ENCODE measurements at places on chromosomes 6 and 20. TPM values are rescaled to one million over a fixed set of nuclear protein-coding genes. Genes with fewer than 3 reads are reported as not detected.
A peak's percentile ranks its signal among the peaks of the same experiment; 100 is the strongest.

- no peak for DNase-seq
Measured at GRCh38 chr6:163620670-163621330, 206.3 kb downstream of the QKI start.

Gene TAAR1
- total RNA-seq = not detected

DNA sequence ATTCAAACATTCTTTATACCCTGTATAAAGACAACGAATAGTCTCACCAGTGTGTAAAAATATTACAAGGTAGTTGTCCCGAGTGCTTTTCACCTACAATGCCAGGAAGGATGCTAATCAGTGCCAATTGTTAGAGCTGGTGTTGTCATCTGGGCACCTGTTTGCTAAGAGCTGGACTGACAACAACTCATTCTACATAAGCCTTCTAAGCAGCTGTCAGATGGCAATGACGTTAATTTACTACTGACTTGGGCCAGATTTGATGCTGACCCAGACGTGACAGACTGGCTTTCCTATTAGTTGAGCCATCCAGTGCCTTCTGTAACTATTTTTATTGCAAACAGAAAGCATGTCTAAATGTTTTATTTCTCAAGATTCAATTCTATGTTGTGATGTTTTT lies 355.2 kb downstream of the ADGRB3 start:
- DNase-seq = no peak

DNA sequence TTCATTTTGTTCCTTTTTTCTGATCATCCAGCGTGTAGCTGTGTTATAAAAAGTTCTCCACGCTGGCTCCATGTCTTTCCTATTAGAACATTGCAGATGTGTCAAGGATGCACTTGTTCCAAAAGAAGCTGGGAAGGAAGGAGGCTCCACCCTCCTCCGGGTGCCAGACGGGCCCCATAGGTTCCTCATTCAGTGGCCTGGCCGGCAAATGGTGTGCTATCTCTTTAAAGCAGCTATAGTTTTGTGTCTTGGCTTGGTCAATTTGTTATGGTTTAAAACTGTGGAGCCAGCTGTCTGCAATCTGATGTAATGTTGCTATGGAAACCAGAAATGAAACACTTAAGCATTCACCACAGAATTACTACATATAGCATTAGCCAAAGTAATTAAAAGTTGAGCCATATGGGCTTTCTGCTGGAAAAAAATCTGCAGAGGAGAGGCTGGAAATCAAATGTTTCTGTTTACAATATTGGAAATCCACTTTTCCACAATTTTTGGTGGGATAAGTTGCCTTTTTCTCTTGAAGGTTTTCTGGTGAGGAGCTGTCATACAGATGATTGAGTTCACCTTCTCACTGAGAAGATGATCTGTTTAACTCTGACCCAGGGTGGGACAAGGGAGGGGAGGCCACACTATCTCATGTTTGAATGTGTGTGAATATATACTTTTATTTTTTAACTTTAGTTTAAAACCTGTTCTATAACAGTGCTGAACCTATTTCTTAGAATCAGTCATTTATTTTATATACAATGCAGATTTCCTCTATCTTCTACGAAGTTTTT lies 167.4 kb downstream of the SASH1 start:
- no peak for DNase-seq

- no peak for DNase-seq
Measured at GRCh38 chr20:47127546-47127945, 229.0 kb downstream of the ZMYND8 start.

Gene COX4I2
- 0.43 TPM for total RNA-seq

Gene BPIFB2
- not detected for total RNA-seq

Gene CDS2
- total RNA-seq = 25.2 TPM

GRCh38 chr6:150325066-150325772 lies 43.6 kb upstream of the IYD start:
- no peak for DNase-seq

- no peak for DNase-seq
Measured at GRCh38 chr6:36703081-36703606, 5.5 kb downstream of the RAB44 start.

- no peak for DNase-seq
Measured at GRCh38 chr6:93104195-93104817, 315.1 kb downstream of the EPHA7 start.

DNA sequence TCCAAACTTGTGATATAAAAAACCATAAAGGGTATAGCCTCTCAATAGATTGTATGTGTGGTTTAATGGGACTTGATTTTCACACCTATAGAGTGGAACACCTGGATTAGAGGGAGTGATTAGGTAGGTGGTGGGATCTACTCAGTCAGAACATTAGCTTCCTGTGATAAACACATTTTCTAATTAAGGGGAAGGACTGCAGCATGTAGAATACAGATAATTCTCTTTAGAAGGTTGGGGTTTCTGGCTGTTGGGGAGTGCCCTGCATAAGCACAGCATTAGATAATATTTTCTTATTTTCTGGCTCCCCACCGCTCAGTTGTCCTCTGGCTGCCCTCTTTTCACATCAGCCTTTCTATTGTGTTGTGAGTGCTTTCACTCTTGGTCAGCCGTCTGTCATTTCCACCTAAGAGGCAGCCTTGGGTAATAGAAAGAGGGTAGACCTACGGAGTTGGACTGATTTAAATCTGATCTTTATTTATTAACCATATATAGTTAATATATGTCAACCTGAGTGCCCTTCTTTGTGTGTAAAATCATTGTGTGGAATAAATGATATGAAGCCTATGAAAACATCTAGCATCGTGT lies 8.0 kb downstream of the CSE1L start:
- no peak for DNase-seq

- DNase-seq = no peak
Measured at GRCh38 chr6:2988094-2988425, 11.6 kb upstream of the NQO2 start.

Gene PMEPA1
- 34.5 TPM for total RNA-seq

GRCh38 chr20:56637576-56637975 lies 8.5 kb downstream of the TFAP2C start:
- no peak for DNase-seq

DNA sequence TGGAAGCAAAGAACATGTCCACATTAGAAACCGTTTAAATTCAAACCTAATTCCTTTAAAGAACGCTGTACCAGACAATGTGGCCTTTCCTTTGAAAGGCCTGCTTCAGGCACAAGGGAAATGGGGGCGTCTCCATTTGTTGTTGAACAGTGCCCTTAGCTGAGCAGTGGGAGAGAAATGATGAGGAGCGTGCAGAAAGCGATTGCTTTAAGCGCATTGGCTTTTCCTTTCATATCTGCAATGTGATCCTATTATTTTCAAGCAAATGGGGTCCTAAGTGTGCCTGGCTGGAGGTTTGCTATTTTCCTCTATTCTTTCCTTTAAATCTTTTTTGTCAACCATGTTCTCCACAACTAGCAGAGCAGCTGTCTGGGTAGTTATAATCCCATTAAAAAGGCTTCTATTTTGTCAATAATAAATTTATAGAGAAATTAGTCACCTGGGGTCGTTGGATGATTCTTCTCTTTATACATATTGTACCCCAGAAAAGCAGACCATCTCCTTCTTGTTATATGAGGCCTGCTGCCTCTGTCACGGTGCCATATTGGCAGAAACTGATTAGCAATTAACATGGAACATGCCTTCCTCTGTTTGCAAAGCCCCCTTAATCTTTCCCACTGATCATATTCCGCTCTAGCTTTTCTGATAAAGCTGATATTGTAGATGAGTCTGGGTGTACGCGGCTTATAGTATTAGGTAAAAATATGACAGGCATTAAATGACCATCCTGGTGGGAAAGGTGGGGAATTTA lies 151.1 kb upstream of the JAG1 start:
- no peak for DNase-seq

- peak; percentile 63 for DNase-seq
Measured at GRCh38 chr6:43644940-43645612, at the start of gene RSPH9. TSS of gene RSPH9 (plus strand) at chr6:43645036. CDS start at chr6:43645099, 63 bp downstream.

DNA sequence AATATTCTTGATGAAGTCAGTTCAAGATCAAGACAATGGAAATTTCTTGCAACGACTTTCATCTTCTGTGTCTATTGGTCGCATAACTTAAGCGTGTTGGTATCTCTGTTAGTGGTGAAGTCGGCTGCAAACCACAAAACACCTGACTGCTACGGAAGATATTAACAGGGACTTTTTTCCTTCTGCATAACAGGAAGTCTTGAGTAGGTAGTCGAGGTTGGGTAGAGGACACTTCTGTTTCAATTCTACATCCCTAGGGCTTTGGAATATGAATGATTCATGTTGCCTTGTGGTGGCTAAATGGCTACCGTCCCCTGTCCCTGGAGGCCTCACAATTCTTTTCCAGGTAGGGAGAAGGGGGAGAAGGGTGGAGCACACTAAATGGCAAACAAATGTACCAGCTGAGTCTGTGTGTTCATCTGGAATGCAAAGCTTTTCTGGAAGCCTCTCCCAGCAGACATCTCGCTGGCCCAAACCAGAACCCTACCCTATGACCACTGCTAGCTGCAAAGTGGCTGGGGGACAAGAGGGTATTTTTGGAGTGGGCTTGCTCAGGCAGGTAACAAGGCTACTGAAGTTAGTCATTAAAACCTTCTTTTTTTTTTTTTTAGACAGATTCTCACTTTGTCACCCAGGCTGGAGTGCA lies 34.6 kb upstream of the NKX2-2 start:
- DNase-seq = no peak

DNA sequence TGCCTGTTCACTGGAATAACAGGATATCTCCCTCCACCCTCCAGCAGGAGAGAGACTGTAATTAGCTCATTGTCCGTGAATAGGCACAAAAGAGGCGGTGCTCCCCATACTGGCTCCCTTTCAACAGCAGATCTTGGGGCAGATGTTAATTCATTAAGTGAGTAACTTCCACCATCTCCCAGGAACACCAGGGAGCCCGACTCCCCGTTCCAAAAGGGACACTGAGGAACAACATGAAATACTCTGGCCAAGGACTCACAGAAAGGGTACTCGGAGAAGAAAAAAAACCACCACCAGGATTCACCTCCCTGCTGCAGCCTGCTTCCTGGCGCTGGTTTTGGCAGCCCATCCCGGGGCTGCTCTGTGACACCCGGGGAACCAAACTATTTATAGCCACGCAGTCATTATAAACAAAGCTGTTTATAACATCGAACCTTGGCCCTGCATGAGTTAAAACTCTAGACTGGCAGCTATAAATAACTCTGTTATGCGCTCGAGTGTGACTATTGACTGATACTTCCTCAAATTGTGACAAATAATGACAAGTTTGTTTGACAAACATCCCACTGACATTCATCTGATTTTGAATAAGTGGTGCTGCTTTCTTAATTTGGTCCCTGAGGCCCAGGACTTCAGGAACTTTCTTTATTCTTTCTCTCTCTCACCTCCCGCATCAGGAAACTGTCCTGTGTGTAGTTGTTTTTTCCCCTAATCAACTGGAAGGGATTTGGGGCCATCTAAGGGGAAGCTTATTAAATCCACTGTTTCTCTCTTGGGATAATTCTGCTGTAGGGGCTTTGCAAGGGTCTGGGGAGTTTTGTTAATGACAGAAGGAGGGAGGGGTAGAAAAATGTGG lies 521.6 kb downstream of the CD83 start:
- no peak for DNase-seq

Gene SGK2
- 10.8 TPM for total RNA-seq

Gene WASF1
- 1.2 TPM for total RNA-seq

Gene HLA-DOB
- total RNA-seq = not detected

Gene LAMA5
- 45.3 TPM for total RNA-seq

DNA sequence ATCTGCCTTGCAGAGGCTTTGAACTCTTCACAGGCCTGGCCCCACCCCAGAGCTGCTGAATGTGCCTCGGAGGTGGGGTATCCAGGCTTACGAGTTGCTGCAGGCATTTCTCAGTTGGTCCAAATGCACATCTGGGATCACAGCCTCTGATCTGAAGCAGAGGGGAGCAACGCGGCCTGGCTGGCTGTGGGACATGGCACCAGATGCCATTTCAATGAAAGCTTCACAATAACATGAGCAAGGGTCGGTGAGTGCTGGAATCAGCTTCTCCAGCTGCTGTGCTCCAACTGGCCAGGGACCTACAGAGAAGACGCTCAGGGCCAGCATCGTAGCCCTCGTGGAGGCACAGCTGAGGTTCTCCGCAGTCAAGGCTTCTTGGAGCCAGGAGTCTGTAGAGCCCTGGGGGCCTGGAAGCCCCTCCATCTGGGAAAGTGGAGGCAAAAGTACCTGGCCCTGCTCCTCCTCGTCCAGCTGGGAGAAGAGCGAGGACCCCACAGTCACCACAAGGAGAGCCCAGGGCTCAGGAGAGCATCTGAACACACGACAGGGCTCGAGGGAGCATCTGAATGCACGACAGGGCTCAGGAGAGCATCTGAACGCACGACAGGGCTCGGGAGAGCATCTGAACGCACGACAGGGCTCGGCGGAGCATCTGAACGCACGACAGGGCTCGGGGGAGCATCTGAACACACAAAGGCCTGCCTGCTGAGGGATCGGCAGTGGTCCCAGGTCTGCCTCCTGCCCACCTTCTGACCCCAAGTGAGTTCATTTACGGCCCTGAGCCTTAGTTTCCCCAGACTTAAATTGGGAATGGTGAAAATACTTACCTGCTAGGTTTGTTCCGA lies 165.2 kb downstream of the DLL1 start:
- DNase-seq = no peak

DNA sequence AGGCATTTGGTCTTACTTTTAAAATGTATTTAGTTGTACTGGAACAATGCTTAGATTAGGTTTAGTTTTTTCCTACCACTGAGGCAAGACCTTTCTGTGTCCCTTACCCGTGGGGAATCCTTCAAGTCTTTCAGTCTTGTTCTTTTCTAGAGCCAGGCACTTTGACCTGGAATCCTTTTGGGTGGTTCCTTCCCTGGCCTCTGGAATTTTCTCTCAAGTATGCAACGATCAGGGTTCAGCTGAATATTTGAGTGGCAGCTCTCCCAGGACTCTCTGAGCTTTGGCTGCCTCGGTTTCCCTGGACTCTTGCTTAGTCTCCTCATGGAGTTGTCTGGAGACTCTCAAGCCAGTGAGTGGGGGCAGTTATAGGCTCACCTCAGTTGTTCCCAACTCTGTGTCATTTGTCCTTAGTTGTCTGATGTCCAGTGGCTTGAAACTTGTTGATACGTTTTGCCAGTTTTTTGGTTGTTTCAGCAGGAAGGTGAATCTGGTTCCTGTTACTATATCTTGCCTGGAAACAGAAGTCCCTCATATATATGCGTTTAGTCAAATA lies 118.1 kb downstream of the QKI start:
- DNase-seq = no peak

Measured in pancreas (tissue), 10 donors.